ENCODE measurements at places on chromosomes 4 and X.

GRCh38 chrX:22969411-22969810, 30.3 kb upstream of the DDX53 start:
- no peak for DNase-seq

- DNase-seq, result no peak
Measured at GRCh38 chr4:83241132-83241531, 43.5 kb downstream of the COQ2 start.

- DNase-seq, result no peak
Measured at GRCh38 chr4:132059227-132059626, 1089.9 kb upstream of the PCDH10 start.

DNA sequence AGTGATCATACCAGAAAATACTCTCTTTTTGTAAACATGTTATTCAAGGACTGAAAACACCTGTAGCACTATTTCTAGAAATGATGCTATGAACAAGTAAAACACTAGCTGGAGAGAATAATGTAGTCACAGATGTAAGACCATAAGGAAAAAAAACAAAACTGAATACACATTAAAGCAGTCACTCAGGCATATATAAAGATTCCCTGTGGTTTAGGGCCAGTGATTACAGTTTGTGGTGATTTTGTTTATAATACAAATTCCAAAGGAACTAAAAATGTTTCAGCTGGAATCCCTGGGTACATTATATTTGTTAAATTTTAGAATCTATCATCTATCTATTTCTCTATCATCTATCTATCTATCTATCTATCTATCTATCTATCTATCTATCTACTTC, 777.8 kb upstream of the FRG1 start:
- DNase-seq, result no peak

DNA sequence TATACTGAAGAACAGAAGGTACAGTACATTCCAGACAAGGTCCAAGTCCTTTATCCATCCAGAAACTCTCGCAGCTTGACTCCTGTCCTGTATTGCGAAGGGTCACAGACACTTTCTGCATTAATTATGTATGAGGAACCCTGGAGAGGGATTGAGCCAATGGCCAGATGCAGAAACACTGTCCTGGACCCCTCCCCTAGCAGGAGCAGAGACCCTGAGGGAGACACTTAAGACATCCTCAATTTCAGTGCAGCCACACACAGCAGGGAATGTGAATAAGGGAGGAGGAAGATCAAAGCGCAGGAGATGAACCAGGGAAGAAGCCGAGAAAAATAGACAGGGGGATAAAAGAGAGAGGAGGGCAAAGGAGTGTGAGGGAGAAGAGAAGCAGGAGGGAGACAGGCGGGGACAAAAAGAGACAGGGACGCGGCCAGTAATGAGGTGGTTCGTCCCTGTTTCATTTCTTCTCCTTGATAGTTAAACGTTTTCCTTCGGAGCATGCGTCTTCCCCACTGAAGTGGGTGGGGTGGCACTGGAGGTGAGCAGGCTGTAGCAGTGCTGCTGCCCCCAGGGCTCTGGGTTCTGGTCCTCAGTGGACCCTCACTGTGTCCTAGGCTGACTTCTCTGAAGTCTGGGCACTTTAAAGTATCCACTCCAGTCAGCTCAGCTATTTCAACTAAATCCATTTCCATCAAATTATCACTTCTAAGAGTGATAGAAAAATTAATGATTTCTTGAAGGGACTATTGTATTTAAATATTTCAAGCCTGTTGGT, 356.4 kb upstream of the NOCT start:
- DNase-seq, result no peak

DNA sequence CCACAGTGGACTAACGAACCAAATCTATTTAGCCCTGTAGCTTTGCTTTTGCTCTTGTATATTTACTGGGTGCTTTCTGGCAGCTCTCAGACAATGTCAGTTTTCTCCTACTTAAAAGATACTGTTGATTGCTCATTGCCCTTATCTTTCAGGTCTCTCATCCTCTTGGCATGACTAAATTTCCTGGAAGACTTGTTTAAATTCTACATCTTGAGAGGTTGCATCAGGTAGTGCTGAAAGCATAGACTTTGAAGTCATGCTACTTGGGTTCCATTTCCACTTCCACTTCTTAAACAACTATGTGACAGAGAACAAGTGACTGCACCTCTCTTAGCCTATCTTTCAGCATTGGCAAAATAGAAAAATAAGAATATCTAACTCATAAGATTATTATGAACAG, 8.4 kb downstream of the TDO2 start:
- DNase-seq, result no peak

- no peak for DNase-seq
Measured at GRCh38 chr4:25128671-25129070, 31.6 kb downstream of the SEPSECS start.

DNA sequence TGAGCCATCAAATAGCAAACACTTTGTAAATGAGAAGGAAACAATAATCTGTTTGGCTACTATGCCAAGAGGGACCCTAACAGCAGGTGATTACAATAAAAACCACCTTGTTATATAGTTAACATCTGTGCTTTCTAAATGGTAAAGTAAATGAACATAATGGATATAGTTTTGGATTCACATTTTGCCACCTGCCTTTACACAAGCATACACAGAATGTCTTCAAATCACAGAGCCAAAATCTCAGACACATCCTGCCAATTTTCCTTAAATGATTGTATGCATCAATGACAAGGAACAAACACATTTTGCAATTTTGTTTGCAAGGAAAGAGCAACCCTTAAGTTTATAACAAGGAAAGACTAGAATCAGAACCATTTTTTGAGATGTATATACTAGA, 334.2 kb downstream of the FSTL5 start:
- DNase-seq, result no peak

DNA sequence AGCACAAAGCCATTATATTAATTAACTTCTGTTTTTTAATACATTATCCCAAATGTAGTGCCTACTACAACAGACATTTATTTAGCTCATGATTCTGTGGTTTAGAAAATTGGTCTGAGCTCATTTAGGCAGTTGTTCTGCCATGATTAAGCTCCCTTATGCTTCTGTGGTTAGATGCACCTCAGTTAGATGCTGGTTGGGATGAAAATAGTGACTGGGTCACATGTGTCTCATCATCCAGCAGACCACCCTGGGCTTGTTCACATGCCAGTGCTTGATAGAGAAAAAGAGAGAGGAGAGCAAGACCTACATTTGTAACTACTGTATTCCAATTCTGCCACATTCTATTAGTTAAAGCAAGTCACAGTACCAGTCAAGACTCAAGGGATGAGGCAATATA, 376.4 kb upstream of the GNPDA2 start:
- DNase-seq, result no peak

DNA sequence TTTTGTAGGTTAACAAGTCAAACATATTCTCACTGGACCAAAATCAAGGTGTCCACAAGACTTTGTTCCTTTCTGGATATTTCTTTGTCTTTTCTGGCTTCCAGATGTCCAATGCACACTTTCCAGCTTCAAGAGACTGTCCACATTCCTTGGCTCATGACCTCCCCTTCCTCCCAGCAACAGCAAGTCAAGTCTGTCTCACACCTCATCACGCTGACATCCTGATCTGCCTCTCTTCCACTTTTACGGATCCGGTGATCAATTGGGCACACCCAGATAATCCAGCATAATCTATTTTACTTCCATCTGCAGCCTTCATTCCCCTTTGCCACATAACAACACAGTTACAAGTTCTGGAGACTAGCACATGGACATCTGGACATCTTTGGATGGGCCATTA, 9.6 kb downstream of the TIFA start:
- no peak for DNase-seq

GRCh38 chr4:86326400-86326799, 33.5 kb downstream of the MAPK10 start:
- DNase-seq, result no peak

All from activated CD8-positive, alpha-beta T cell treated with anti-CD3 and anti-CD28 coated beads for 36 hours (primary cell).